ENCODE measurements at places on chromosomes 4 and X.

- no peak for DNase-seq
Measured at GRCh38 chrX:38803588-38804431, 2.6 kb downstream of the MID1IP1 start.

DNA sequence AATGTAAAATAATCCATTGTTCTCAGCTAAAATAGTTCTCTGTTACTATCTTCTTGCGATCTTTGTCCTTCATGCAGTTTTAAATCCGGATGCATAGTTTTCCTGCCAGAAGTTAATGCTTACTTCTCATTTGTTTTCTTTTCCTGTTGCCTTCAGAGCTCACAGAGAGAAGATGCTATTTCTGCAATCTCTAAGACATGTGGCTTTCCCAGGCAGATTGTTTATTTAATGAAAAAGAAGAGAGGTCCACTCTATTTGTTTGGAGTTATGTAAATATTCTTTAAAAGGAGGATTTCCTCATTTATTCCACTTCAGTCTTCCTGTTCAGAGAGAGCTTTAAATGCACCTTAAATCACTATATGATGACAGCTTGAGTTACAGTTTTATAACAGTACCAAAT, 39.3 kb upstream of the HPGD start:
- no peak for DNase-seq

GRCh38 chr4:28146191-28146590, 1285.5 kb downstream of the STIM2 start:
- DNase-seq: no peak

- DNase-seq: no peak
Measured at GRCh38 chr4:40998675-40999358, 215.5 kb downstream of the APBB2 start.

- DNase-seq: no peak
Measured at GRCh38 chrX:105910563-105911105, 88.3 kb downstream of the NRK start.

DNA sequence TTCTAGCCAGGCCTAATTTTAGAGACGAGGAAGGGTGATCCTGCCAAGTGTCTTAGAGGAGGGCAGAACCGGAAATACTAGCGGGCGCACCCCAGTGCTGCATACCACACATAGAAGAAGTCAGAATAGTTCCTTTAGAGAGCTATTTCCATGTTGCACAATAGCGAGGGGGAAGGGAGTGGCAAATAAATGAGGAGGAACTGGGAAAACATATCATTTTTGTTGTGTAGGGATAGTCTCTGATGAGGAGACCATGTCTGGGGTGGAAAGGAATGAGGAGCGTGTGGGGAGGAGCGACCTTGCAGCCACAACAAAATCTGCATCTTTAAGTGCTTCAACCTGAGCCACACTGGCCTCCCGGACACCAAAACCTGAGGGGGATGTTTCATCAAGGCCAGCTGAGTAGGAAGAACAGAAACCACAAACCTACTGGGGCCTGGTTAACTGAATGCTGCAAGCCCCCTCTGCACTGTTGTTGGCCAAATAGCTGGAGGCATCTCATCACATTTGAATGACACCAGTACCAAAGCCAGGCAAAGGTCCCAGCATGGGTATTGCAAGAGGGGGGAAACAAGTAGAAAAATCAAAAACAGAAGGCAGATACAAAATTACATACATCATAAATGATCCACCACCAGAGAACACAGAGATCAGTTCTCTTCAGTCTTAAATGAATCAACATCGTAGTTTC, 26.7 kb upstream of the C1QTNF7 start:
- DNase-seq: no peak

DNA sequence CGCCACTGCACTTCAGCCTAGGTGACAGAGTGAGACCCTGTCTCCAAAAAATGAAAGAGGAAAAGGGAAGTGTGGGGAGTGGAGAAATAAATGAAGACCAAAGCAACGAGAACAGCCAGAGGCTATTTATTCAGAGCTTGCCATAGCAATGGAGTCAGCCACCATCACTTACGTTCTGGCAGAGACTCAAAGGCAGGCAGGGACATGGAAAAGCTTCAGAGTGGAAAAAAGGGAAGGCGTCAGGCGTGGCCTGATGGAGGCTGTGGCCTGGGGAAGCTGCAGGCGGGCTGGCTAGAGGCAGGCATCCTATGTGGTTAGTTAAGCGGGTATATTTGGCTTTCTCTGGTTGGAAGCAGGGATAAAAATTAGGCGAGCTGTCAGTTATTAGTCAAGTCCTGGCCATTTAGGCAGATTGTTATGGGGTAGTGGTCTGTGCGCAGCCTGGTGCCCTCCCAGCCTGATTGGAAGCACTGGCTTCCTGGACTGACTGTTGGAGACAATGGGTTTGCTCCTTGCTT, 73.3 kb downstream of the DCTD start:
- DNase-seq: no peak

DNA sequence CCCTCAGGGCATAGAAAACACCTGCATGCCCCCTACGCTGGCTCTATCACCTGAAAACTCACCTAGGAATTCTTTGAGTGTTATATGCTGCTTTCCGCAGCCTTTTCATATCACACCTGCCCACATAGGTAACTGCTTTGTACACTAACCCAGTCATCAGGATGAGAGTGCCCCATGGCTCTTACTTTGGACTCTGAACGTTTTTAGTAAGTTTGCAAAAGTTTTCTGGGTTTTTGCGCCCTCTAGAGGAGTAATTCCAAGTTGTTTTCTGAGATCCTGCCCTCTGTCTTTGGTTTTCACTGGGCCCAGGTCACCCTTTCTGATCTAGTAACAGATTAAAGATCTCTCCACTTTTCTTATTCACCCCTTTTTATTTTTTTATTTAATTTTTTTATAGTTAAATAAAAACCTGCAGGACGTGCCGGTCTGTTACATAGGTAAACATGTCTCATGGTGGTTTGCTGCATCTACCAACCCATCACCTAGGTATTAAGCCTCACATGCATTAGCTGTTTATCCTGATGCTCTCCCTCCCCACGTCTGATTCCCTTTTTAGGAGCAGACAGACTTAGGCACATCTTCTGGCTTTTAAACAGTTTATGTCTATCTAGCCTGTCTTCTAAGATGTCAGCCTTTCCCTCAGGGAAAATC, 139.2 kb downstream of the NWD2 start:
- DNase-seq: no peak

- no peak for DNase-seq
Measured at GRCh38 chr4:11783588-11783987, 354.9 kb upstream of the HS3ST1 start.

- no peak for DNase-seq
Measured at GRCh38 chr4:103756741-103757140, 37.0 kb upstream of the TACR3 start.

- DNase-seq: no peak
Measured at GRCh38 chrX:148763896-148764295, 263.5 kb downstream of the AFF2 start.

- DNase-seq: no peak
Measured at GRCh38 chrX:1239681-1240142, 27.3 kb upstream of the CRLF2 start.

GRCh38 chr4:46975812-46976553, 17.4 kb downstream of the GABRA4 start:
- DNase-seq: no peak

DNA sequence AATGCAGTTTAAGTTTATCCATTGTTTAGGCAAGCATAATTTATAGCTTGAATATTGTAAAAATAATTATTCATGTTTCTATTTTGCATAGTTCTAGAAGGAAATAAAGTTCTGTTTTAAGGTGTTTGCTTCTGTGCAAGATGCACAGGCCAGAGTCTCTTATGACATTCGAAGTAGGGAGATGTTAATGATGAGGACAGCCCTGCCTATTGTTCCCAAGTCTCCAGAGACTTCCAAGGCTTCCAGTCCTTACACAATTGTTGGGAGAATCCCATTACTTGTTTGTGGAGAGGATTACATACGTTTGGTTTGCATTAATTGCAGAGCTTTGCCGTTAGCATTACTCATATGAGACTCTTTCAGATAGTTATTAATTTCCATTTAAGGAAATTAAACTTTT, 96.2 kb upstream of the ANK2 start:
- no peak for DNase-seq

- DNase-seq: no peak
Measured at GRCh38 chr4:133513901-133514300, 364.8 kb downstream of the PCDH10 start.

Data from stimulated activated CD8-positive, alpha-beta memory T cell treated with anti-CD3 and anti-CD28 coated beads, Interleukin-7, amount 100 ng/mL, for 24 hours (primary cell).